Activated T-helper 2 cell treated with anti-CD3 and anti-CD28 coated beads, Interferon-gamma antibody, Interleukin-2, Interleukin-4, amounts not matched to agents 10 μg/mL and 5 μg/mL and 100 μg/mL, durations not matched to agents 14 hours and 24 hours and 36 hours (primary cell): ENCODE measurements at places on chromosomes 1 and 21. TPM values are rescaled to one million over a fixed set of nuclear protein-coding genes. Genes with fewer than 3 reads are reported as not detected.

GRCh38 chr1:243726806-243727502 is 123.1 kb downstream of the AKT3 start:
- DNase-seq: no peak
- no peak overlapping the region for H3K27ac ChIP-seq
- peaks cover 30% of the 10 kb centered on the region for H3K4me1 ChIP-seq
- peaks cover 6% of the 10 kb centered on the region for H3K36me3 ChIP-seq
- no peak overlapping the region for H3K4me3 ChIP-seq
- no peaks in the 10 kb centered on the region for H3K27me3 ChIP-seq

The TPTE gene
- not detected in 2 replicates for total RNA-seq

- no peak for DNase-seq
- H3K27me3 ChIP-seq: no peaks in the 10 kb centered on the region
- no peaks in the 10 kb centered on the region for H3K4me1 ChIP-seq
These were observed 82.9 kb downstream of the NGF start for GRCh38 chr1:115255154-115255553.

The DCST2 gene
- total RNA-seq: 0.21 and 0.80 TPM in 2 replicates

DNA sequence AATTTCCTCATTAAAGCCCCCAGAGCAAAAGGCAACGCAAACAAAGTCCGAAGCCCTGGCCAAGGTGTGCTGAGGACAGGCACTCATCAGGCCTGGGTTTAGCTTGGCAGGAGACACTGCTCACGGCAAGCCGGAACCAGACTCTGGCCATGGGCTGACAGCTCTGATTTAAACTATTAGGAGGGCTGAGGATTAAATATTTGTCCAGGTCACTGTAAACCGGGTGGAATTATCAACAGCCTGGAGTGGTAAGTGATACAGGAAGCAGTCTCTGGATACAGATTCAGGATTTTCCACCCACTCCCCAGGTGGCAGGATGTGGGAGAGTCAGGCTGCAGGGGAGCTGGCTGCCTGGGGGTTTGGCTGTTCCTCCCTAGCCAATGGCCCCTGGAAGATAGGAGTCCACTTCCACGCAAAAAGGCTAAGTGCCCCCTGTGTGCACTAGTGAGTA is 42.4 kb downstream of the SLC66A1 start:
- H3K36me3 ChIP-seq: peaks cover 51% of the 10 kb centered on the region
- H3K27me3 ChIP-seq: no peaks in the 10 kb centered on the region
- H3K27ac ChIP-seq: no peak overlapping the region
- no peaks in the 10 kb centered on the region for H3K4me1 ChIP-seq
- no peak for DNase-seq
- H3K4me3 ChIP-seq: no peak overlapping the region

DNA sequence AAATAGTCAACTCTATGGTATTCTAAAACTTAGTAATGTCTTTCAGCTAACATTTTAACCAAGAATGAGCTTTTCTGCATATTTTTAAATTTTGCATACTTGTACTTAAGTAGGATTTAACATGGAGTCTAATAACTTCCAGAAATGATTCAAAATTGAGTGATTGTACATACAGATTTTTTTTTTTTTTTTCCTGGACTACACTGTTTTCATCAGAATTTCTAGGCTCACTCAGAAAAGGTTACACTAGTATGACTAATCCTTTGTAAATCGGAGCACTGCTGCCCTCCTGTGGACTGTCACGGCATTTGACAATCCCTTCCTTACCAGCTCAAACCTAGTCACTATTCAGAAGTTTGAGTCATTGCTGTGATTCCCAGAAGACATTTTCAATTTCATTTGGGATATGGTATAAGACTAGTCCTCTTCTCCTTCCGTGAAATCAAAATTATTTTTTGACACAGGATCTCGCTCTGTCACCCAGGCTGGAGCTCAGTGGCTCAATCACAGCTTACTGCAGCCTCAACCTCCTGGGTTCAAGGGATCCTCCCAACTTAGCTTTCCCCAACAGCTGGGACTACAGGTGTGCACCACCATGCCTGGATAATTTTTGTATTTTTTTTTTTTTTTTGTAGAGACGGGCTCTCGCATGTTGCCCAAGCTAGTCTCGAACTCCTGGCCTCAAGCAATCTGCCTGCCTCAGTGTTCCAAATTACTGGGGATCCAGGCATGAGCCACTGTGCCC is 45.5 kb downstream of the CD46 start:
- H3K4me3 ChIP-seq: no peak overlapping the region
- peaks cover 38% of the 10 kb centered on the region for H3K4me1 ChIP-seq
- peak overlapping the region; percentile 12 for H3K27ac ChIP-seq
- H3K27me3 ChIP-seq: no peaks in the 10 kb centered on the region
- DNase-seq: peak; percentile 61
- H3K36me3 ChIP-seq: peaks cover 46% of the 10 kb centered on the region

The MX2 gene
- total RNA-seq: 5.3 and 6.1 TPM in 2 replicates

DNA sequence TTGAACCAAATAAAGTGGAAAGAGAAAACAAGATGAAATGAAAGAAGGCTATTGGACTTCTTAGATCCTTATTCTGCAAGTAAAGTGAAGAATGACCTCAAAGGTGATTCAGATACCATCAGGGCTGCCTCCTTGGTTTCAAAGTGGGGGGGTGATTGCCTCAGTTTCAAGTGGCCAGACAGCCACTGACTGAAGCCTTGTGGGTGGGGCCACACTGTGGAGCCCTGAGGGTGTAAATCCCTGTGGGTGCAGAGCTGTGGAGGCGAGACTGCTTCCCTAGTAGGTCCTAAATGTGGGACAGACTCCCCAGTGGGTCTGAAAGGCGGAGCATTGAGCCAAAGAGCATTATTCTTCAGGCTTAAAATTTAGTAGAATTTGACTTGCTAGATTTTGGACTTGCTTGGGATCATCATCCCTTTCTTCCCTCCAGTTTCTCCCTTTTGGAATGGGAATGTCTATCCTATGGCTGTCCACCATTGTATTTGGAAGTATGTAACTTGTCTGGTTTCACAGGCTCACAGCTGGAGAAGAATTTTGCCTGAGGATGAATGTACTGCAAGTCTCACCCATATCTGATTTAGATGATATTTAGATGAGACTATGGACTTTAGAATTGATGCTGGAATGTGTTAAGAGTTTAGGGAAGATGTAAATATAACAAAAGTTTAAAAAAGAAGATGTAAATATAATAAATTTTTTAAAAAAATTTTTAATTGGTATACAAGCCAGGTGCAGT is 71.6 kb upstream of the SOX13 start:
- peaks cover 5% of the 10 kb centered on the region for H3K4me1 ChIP-seq
- H3K27me3 ChIP-seq: peaks cover 5% of the 10 kb centered on the region
- no peak overlapping the region for H3K4me3 ChIP-seq
- no peaks in the 10 kb centered on the region for H3K36me3 ChIP-seq
- no peak overlapping the region for H3K27ac ChIP-seq

The SYPL2 gene
- total RNA-seq: 0.11 TPM in 1 of 2 replicates, not detected in the other

DNA sequence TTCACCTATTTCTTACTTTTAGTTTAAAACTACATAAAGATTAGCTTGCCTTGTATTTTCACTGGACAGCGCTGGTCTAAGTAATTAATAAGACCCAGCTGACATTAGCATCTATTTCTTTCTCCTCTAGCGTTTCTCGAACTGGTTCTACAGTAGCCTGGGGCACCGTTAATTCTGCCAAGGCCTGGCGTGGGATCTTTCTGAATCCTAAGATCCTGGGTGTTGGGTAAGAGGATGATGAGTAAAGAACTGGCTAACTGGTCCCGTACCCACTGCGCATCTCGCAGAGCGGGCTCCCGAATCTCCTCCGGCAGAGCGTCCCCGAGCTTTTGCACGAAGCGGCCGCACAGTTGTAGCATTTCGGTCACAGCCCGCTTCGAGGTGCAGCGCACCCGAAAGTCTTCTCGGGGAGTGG is 309 bp downstream of the NSL1 start:
- H3K4me1 ChIP-seq: peaks cover 25% of the 10 kb centered on the region
- H3K36me3 ChIP-seq: peaks cover 34% of the 10 kb centered on the region
- no peaks in the 10 kb centered on the region for H3K27me3 ChIP-seq
- H3K4me3 ChIP-seq: peak overlapping the region; percentile 100

GRCh38 chr1:40161125-40161887 is at the start of gene RLF:
RLF (plus strand) TSS chr1:40161387; CDS start chr1:40161400, 13 bp downstream.
- peaks cover 16% of the 10 kb centered on the region for H3K4me1 ChIP-seq
- peaks cover 3% of the 10 kb centered on the region for H3K27me3 ChIP-seq
- H3K36me3 ChIP-seq: peaks cover 18% of the 10 kb centered on the region
- H3K27ac ChIP-seq: no peak within 1 kb of the TSS
- H3K4me3 ChIP-seq: no peak within 1 kb of the TSS
- peak; percentile 94 for DNase-seq

- no peaks in the 10 kb centered on the region for H3K27me3 ChIP-seq
- no peak for DNase-seq
- peaks cover 10% of the 10 kb centered on the region for H3K4me1 ChIP-seq
- no peaks in the 10 kb centered on the region for H3K36me3 ChIP-seq
These were observed 63.5 kb downstream of the AKT3 start for GRCh38 chr1:243786531-243786930.

The SYT2 gene
- not detected in 2 replicates for total RNA-seq

The PYHIN1 gene
- total RNA-seq: 7.4 and 10.0 TPM in 2 replicates

GRCh38 chr1:175826705-175827104 is 83.3 kb upstream of the TNR start:
- no peaks in the 10 kb centered on the region for H3K4me1 ChIP-seq
- no peaks in the 10 kb centered on the region for H3K36me3 ChIP-seq
- H3K27ac ChIP-seq: no peak overlapping the region
- no peak for DNase-seq

DNA sequence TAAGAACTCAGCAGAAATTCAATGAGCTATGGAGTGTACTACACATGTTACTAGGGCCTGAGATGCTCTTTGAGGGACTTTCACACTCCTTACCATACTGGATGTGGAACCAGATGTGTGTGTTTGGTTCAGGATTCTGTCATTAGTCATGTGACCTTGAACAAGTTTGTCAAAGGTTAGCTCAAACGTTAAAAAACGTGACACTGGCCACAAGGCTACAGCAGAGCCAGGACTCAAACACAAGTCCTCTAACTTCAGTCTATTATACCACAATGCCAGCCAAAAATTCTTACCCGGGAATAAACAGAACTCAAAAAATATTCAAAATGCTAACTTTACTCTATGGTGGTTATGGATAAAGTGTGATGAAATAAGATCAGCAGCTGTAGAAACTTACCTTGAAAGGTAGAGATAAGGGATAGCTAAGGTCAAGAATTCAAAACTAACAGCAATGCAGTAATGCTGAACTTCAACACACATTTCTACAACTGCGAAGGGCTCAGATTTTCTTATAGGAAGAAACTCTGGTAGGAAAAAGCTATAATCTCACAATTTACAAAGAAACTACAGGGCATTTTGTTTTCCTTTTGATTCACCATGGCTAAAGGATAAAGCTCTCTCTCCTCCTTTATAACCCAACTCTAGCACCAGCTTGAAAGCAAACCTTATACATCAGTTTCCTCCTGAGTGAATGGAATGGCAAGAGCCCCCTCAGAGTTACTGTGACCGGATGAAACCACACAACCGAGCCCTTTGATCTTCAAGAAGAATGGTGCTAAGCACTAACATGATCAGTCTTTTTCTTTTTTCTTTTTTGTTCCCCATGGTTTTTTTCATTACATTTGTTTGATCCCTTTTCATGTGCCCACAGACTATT is 233.9 kb downstream of the SLC45A1 start:
- H3K27me3 ChIP-seq: no peaks in the 10 kb centered on the region
- H3K27ac ChIP-seq: peak overlapping the region; percentile 31
- no peak overlapping the region for H3K4me3 ChIP-seq
- peaks cover 48% of the 10 kb centered on the region for H3K4me1 ChIP-seq
- no peak for DNase-seq

DNA sequence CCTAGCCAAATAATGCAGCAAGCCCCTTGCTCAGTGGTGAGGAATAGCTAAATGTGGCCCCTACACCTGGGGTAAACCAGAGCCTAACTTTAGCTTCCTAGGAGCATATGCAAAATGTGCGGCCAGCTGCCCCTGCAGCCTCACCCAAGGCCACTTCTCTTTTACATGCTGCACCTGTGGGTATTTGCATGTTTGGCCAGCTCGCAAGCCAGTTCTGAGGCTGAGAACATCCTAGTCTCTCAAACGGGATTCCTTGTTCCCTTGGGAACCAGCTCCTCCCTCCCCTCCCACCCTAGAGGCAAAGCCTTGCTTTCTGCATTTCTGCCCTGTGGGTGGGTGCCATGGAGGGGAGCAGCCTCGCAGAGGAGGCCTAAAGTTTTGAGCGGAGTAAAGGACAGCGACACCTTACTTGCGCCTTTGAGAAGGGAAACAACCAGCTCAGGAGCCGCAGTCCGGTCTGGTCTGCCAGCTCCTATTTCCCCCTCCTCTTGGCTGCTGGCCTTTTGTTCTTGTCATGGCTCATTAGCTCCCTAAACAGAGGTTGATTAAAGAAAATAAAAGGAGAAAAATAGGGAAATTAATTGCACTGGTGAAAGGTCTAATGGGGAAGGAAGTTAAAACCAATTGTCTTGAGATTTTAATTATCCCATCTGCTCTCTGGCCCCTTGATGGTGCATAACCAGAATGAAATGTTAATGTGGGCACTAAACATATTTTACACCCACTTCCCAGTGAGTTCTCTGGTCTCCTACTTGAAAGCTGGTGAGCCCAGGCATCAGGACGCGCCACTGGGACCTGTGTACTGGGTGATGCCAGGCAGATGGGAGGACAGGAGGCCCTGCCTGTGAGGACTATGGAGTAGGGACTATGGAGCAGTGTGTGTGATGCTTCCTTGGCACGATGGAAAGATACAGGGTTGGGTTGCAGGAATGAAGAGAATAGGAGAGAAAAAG is 68.7 kb downstream of the TEX35 start:
- H3K27ac ChIP-seq: no peak overlapping the region
- H3K4me3 ChIP-seq: no peak overlapping the region
- no peaks in the 10 kb centered on the region for H3K4me1 ChIP-seq
- H3K36me3 ChIP-seq: no peaks in the 10 kb centered on the region
- no peaks in the 10 kb centered on the region for H3K27me3 ChIP-seq

GRCh38 chr1:198776602-198777029 is 137.8 kb downstream of the PTPRC start:
- H3K27me3 ChIP-seq: no peaks in the 10 kb centered on the region
- no peaks in the 10 kb centered on the region for H3K36me3 ChIP-seq
- H3K4me3 ChIP-seq: no peak overlapping the region
- no peak for DNase-seq
- no peak overlapping the region for H3K27ac ChIP-seq
